ENCODE measurements at places on chromosomes 7 and 10.

GRCh38 chr7:7294911-7295310 lies 112.6 kb downstream of the C1GALT1 start:
- DNase-seq, result no peak

DNA sequence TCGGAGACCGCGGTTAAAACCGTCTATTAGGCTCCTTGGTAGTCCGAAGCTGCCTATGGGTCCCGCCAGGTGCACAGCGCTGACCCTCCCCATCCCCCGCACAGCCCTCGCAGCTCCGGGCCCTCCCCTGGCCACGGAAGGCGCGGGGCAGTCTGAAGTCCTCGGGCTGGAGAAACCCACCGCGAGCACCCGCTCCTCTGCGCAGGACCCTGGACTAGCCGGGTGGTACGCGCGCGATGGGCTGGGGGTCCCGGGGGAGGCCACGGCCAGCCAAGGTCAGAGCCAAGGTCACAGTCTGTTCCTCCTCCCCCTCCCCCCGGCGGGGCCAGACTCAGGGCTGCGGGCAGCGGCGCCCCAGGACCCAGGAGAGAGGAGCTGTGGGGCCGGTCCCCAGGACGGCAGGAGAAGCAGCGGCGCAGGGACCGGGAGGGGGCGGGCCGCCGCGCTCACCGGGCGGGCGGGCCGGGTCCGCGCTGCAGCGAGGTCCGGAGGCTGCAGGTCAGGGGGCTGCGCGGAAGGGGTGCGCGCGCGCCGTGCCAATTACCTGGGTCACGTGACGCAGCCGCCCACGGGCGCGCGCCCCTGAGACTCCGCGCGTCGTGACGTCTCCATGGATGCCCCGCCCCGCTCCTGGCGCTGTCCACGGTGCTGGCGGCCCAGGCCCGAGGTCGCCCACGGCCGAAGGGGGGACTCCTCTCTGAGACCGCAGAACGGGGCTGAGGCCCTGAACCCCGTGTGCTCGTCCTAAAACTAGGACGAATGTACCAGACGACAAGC lies at the start of gene OGDHL:
Gene OGDHL (minus strand): TSS at position 535 of the 777 bp plus-strand sequence. CDS start 3,731 bp downstream, outside the sequence.
- peak; percentile 29 for DNase-seq

GRCh38 chr10:74255888-74256357 lies 104.9 kb downstream of the ADK start:
- no peak for DNase-seq

DNA sequence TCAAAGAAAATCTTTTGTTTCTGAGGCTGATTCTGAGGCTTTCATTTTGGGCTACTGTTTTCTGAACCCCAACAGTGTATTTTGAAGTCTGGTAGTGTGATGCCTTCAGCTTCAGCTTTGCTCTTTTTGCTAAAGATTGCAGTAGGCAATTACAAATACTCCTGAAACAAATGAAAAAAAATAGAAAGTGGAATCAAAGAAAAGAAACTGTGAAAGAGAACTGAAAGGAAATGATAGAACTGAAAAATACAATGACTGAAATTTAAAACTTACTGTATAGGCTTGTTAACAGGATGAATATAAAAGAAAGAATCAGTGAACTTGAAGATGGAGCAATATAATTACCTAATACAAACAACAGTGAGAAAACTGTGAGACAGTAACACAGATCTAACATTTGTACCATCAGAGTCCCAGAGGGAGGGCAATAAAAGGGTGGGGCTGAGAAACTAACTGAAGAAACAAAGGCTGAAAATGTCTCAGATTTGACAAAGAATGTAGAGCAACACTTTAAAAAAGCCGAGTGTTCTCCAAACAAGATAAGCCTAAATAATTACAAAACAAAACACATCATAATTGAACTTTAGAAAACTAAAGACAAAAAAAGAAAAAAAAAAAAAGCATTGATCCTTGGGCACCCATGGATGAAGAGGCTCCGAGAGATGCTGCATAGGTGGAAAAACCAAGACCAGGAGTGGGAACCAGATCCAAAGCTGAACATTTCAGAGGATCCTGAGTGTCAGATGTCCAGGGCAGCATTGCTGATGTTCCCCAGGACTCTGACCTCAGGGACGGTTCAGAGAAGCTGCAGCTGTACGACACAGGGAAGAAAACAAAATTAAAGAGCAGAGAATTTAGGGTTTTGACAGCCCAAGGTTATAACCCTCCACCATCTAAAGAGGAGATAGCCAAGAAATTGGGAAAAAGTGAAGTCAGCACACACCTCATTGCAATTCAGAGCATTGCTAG lies 223.2 kb upstream of the IGFBP3 start:
- DNase-seq, result no peak

GRCh38 chr10:24616536-24616935 lies 107.2 kb downstream of the ARHGAP21 start:
- no peak for DNase-seq

DNA sequence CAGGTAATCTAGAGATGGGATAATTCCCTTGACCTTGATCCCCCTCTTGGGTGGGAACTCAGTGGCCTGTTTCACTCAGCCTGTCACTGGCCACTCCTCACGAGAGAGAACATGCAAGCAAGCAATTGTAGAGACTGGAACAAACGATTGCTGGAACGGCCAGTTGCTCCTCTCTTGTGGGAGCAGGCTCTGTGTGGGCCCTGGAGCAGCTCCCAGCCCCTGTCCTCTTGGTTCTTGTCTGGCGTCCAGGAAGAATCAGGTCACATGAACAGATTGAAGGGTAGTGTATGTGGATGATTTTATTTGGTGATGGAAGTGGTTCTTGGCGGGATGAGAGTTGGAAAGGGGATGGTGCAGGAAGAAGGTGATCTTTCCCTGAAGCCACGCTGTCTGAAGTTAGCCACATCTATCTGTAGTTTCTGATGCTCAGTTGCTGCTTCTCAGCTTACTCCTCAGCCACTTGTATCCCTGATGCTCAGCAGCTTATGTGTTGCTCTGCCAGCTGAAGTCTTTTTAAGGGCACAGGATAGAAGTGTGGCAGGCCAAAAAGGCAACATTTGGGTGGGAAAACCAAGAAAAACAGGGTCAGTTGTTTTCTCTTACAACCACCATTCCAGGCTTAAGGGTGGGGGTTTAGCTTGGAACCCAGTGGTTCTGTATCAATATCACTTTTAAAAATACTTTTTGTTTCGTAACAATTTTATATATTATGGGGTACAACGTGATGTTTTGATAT lies 15.9 kb downstream of the RNF133 start:
- no peak for DNase-seq

- DNase-seq, result no peak
These were observed 46.2 kb downstream of the CCDC71L start for GRCh38 chr7:106614751-106615150.

- no peak for DNase-seq
These were observed 24.6 kb downstream of the GLRX3 start for GRCh38 chr10:130160775-130161174.

DNA sequence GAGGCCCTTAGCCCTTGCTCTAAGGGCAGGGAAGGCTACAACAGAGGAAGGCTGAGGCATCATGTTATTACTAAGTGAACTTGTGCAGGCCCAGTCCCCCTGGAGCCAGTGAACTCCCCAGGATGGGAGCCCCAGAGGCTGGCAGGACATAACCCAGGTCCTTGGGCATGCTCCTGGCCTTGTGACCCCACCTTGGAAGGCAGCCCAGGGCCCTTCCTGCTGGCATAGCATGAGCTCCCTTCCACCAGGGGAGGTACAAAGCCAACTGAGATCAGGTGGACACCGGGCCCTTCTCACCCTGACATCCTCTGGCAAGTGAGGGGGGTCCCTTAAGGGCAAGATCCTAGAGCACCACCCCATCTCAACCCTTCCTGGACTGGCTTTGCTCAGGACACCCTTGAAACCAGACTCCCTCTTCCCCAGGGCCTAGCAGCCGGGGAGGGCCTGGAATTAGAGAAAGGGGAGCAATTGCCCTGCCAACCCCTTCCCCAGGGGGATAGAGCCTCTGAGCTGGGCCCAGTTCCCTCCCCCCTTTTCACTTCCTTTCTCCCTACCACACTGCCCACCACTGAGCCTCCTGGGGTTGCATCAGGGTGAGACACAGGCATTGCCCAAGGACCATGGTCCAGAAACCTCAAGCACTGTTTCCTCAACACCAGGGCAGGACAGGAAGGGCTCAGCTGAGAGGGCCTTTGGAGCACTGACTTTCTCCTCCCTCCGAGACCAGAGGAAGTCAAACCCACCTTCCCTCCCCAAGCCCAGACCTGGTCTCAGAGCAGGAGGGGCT lies 1.8 kb upstream of the VSIR start:
- no peak for DNase-seq

DNA sequence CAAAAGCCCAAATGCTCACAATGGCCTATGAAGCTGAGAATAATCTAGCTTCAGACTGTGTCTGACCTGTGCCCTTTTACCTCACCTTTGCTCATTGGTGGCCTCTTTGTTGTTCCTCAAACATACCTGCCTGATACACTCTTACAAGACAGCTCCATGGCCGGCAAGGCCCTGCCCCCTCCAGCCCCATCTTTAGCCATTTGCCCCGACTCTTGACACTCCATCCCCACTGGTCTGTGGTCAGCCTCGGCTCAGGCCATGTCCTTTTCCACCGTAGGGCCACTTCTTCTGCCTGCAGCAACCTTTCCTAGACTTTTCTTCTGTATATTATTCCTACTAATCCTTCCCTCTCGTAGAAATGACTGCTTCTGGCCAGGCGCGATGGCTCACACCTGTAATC lies 265.2 kb downstream of the RPS24 start:
- DNase-seq, result no peak

- DNase-seq, result no peak
These were observed 1132.0 kb downstream of the SORCS1 start for GRCh38 chr10:106032450-106033002.

DNA sequence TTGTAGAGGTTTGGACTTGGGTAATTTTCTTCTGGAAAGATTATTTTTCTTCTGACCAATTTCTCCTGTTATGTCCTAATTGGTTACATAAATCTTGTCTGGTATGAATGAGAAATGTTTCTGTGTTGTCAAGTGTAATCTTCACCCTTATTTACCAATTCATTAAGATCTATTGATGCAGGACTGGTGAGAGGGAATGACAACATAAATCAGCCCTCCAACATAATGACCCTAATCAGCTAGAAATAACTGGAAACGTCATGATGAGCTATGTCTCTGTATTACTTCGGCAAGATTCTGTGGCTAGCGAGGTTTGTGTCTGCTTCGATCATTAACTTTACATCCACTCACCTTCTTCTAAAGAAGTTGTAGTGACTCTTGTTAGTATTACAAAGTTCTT lies 3.5 kb downstream of the FOXP2 start:
- DNase-seq, result peak; percentile 81

- no peak for DNase-seq
These were observed 209.1 kb downstream of the CREB5 start for GRCh38 chr7:28621369-28621841.

DNA sequence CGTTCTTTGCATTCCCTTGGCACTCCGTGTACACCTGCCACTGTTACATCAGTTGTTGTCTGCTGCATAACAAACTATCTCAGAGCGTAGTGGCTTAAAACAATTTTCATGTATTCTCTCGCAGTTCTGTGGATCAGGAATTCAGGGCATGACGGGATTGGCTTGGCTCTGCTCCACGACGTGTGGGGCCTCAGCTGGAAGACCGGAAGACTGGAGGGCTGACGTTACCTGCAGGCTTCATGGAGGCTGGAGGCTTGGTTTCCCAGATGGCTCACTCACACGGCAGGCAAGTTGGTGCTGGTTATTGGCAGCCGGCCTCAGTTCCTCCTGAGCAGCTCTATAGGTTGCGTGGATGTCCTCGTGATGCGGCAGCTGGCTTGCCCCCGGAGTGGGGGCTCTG lies 25.5 kb downstream of the NYAP1 start:
- DNase-seq, result no peak

DNA sequence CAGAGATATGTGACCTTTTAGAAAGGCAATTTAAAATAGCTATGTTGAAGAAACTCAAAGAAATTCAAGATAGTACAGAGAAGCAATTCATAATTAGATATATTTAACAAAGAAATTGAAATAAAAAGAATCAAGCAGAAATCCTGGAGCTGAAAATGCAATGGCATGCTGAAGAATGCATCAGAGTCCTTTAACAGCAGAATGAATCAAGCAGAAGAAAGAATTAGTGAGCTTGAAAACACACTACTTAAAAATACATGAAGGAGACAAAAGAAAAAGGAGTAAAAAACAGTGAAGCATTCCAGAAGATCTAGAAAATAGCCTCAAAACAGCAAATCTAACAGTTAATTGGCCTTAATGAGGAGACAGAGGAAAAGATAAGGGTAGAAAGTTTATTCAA lies 20.0 kb downstream of the ZPBP start:
- no peak for DNase-seq

- no peak for DNase-seq
These were observed 4.0 kb downstream of the SKAP2 start for GRCh38 chr7:26860361-26860760.

DNA sequence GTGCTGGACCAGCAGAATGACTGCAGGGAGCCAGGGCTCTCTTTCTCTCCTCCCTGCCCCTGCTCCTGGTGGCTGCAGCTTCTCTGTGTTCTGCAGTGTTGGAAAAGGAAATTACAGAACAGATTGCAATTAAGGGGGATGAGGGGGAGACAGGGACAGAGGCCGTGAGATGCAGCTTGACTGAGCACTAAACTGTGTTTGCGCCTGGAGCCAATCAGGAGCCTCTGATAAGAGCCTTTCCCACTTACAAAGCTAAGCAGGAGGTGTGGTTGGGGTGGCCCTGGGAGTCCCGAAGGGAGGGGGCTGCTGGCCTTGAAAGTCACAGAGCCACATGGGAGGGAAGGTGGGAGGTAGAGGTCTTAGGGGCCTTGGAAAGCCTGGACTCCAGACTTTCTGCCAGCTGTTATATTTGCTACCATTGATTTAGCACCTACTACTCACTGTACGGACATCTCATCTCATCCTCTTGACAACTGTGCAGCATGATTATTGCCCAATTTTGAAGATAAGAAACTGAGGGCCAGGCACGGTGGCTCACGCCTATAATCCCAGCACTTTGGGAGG lies 26.7 kb downstream of the TRIM8 start:
- DNase-seq, result no peak

- DNase-seq, result no peak
These were observed 167.2 kb downstream of the SLIT1 start for GRCh38 chr10:97018251-97019212.

DNA sequence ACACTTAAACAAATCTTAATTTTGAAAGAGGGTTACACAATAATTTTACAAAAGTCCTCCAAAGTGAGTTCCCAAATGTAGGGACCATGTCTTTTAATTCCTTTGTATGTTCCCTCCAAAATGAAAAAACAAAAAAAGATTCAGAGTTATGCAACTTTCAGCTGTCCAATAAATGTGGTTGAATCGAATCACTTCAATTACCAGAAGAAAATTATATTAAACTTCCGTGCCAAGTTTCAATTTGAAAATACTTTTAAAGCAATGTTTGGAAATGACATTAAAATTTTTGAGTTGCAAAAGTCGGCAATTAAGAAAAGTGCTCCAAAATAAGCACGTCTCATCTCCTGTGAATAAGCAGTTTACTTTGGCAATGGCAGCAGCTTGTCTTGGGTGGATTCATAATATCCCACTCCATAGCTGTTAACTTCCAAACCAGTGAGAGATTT lies 60.3 kb upstream of the C1GALT1 start:
- DNase-seq, result no peak

GRCh38 chr7:7014827-7015595 lies 167.3 kb upstream of the C1GALT1 start:
- DNase-seq, result no peak

- no peak for DNase-seq
These were observed 124.4 kb downstream of the CLEC2L start for GRCh38 chr7:139647814-139648390.

- no peak for DNase-seq
These were observed 31.2 kb downstream of the JCAD start for GRCh38 chr10:30028006-30028737.
